Activated CD8-positive, alpha-beta memory T cell treated with anti-CD3 and anti-CD28 coated beads for 4 hours (primary cell): ENCODE measurements at places on chromosomes 6 and 20.

DNA sequence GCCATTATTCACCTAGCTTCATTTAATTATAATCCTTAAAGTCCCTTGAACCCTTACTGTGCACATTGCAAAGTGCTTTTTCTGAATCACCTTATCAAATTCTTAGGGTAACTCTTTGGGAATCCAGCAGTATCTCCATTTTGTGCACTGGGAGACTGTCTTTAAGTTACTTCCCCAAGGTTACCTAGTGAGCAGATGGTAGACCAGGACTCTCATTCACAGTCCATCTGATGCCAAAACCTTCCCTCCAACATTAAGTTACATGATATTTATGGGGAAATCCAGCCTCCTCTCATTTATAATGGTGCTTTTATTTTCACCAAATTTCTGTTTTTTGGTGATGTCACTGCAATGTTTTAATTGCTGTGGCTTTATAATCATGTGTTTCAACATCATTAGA is 75.7 kb downstream of the NCOA7 start:
- DNase-seq = no peak

- DNase-seq = no peak
Observed at GRCh38 chr20:52102126-52102525, 89.5 kb downstream of the ZFP64 start.

GRCh38 chr20:13105864-13106457 is 97.2 kb downstream of the SPTLC3 start:
- no peak for DNase-seq

- no peak for DNase-seq
Observed at GRCh38 chr6:125099211-125100073, 54.1 kb upstream of the TPD52L1 start.

GRCh38 chr6:136823128-136823660 is 802 bp downstream of the PEX7 start:
- no peak for DNase-seq

DNA sequence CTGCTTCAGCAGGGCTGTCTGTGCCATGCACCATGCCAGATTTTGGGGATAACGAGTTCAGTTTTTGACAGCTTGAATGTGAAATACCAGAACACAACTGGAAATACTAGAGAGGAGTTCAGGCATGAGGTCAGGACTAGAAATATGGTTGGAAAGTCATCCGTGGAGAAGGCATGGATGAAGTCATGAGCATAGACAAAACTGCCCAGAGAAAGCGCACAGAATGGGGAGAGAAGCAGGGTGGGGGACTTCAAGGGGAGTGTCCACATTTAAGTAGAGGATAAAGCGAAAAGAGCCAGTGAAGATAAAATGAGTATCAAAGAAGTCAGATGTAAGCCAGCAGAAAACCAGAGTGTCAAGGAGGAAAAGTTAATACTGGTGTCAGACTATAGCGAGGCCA is 653.4 kb upstream of the ARID1B start:
- DNase-seq = no peak

DNA sequence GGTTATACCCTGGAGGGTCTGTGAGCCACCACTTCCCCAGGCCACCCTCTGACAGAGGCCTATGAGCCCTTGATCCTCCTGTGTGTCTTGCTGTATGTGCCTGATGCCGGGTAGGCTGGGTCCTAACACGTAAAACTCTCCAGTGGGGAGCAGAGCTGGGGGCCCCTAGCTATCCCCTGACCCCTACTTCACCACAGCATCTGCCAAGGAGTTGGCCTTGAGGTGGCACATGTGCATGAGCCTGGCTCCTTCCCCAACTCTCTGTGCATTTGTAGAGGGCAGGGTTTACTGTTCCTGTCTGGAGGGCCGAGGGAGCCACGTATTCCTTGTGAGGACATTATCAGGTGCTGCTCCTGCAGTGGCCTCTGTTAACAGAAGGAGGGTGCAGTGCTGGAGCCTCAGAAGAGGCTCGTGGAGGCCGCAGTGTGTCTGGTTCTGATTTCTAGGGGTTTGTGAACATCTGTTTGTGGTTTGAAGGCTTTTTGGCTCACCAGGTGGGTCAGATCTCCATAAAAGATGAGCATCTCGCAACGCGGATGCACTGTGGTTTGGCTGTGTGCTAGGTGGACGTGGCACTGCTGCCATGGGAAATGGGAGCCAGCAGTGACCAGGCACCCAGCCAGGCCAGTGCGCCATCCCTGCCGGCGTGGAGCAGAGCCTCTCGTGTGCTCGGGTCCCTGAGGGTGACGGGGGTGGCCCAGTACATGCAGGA is 152.1 kb downstream of the DTNBP1 start:
- DNase-seq = no peak

GRCh38 chr6:133701633-133702331 is 187.1 kb upstream of the TCF21 start:
- no peak for DNase-seq

DNA sequence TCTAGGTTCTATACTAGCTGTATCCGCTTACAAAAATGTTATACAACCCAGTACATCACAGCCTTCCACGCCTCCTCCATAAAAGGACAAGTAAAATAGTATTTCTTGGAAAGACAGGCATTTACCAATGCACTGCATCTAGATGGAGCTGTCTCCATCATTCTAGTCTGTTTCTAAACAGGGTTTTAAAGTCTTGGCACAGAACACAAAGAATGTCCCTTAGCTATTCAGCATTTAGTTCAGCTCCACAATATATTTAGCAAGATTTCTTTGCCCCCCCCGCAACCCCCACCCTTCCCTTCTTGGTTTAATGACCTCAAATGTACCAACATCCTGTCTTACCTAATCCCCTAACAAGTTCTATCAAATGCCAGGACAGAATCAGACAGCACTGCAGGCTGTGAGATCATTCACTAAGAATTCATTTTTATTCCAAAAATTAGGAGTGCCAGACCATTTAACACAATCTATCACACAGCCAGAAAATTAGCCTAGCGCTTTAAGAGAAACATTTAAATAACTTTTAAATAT is 198.6 kb downstream of the BACH2 start:
- DNase-seq = no peak

GRCh38 chr6:139640921-139641320 is 266.5 kb upstream of the CITED2 start:
- DNase-seq = no peak

DNA sequence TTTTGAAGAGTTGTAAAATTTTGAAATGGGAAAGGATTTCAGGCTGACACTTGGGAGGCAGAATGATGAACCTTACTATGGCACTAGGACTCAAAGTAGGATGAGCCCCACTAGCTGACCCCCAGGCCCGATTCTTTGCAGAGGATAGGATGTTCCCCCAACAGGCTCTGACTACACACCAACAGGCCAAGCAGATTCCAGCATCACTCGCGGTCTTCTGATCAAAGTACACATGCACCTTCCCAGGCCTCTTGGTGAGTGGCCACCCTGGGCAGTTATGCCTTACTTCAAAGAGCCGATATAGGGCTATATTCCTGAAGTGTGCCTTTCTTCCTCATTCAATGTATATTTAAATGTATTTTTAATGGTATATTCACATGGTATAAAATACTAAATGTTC is 117.6 kb upstream of the TMEM181 start:
- DNase-seq = no peak

GRCh38 chr20:51139891-51140290 is 117.0 kb upstream of the KCNG1 start:
- DNase-seq = no peak

GRCh38 chr6:151502499-151502898 is 8.7 kb downstream of the CCDC170 start:
- DNase-seq = no peak

DNA sequence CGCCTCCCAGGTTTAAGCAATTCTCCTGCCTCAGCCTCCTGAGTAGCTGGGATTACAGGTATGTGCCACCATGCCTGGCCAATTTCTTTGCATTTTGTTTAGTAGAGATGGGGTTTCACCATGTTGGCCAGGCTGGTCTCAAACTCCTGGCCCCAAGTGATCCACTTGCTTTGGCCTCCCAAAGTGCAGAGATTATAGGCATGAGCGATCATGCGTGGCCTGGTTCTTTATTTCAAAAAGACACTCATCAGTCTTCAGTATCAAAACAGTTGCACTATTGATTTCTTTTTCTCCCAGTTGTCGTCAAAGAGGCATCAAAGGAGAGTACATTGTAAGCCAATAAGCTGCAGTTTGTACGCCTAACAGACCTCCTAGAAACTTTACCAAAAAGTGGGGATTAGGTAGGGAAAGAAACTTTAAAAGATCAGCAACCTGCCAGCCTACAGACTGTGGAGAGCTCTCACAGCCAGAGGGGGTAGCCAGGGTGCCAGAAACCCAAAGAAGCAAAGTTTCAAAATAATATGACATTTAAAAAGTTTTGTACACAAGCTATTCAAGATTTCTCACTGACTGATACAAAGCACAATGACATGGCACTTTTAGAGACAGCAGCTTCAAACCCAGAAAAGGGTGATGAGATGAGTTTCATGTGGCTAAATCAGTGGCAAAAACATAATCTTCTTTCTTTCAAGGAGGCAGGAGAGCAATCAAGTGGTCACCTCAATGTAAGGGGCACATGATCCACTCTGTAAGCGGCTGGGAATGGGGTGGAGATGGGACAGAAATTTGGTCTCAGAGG is 83.0 kb upstream of the RALY start:
- no peak for DNase-seq

- DNase-seq = no peak
Observed at GRCh38 chr20:15162079-15162647, 824.8 kb upstream of the FLRT3 start.

DNA sequence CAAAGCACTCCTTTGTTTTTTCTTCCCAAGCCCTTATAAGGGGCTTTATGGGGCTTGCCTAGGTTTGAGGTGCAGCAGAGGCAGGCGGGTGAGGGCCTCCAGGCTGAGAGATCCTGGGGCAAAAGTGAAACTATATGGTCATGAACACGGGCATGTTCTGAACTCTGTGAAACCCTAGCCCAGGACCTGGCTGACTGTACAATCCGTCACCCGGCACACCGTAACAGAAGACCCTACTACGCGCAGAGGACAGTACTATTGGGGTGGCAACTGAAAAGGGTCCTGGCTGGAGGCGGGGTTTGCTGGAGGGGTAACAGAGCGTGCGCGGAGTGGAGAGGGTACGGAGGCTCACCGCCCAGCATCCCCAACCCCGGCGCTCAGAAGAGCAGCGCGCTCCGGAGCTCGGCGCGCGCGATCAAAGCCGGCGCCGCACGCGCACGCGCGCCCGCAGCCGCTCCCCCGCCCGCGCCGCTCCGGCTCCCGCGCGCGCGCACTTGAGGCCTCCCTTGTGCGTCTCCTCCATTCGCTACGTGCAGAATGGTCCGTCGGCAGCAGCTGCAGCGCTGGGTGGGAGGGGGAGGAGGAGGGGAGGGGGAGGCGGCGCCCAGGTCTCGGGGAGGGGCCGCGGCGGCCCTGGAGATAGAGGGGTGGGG is 54.2 kb downstream of the MRPL14 start:
- DNase-seq = peak; percentile 31

DNA sequence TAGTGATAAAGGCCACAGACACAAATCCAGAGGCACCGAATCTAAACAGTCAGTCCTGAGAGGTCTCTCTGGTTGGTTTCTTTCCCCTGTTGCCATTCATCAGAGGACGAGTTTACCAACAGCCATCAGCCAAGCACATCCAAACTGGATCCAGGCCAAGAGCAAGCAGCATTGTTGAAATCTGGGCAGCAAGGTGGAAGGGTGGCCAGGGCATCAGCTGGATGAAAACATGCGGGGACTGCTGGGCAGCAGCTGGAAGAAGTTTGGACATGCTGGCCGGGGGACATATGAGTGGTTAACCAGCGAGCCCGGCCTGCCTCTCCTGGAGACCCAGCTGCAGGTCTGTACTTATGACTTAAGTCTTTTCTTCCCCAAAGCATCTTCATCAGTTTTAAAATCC is at the start of gene SMIM28:
Gene SMIM28 (plus strand): TSS at position 62 of the 400 bp plus-strand sequence. CDS start 168 bp downstream, at position 230.
- DNase-seq = no peak

- DNase-seq = no peak
Observed at GRCh38 chr6:45310118-45310788, 17.9 kb upstream of the RUNX2 start.

GRCh38 chr6:13708736-13709135 is 2.9 kb downstream of the RANBP9 start:
- DNase-seq = no peak

- DNase-seq = no peak
Observed at GRCh38 chr6:7129360-7129759, 21.6 kb downstream of the RREB1 start.

GRCh38 chr6:162798546-162799266 is 70.9 kb downstream of the PACRG start:
- DNase-seq = no peak

- no peak for DNase-seq
Observed at GRCh38 chr6:117540670-117541069, 58.2 kb downstream of the DCBLD1 start.

GRCh38 chr20:50070361-50070760 is 42.6 kb downstream of the UBE2V1 start:
- DNase-seq = no peak
